ENCODE measurements at places on chromosomes 6 and 20.

DNA sequence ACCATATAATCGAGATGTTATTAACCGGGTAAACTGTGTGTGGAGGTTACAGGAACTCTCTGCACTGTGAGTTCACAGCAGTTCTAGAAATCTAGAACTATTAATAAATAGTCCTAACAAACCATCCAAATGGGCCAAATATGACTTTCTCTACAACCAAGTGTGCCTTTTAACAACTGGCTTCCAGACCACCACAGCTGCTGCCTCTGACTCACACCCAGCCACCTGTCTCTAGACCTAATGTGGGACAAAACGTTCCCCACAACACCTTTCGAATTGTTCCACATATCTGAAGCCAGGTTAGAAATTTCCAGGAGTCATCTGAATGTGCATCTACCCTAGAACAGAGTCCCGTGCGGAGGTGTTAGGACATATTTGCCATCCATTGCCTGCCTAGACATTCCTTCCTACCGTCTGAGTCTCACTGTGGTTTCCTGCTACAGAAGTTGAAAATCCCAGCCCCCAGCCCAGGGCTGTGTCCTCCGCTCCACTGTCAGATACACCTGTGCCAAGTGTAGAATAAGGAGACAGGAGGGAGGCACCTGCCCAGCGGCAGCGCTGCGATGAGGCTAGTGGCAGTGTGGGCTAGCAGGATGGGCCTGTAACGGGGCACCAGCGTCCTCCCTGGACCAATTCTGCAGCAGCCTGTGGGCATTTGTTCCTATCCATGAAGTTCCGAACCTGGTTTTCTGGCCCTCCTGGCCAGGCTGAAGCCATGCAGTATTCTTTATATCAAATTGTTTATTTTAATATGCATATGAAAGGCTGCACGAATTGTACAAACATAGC is 28.5 kb upstream of the MAP3K4 start:
- DNase-seq: no peak

- DNase-seq: no peak
Measured at GRCh38 chr6:149278997-149279396, 38.5 kb upstream of the TAB2 start.

DNA sequence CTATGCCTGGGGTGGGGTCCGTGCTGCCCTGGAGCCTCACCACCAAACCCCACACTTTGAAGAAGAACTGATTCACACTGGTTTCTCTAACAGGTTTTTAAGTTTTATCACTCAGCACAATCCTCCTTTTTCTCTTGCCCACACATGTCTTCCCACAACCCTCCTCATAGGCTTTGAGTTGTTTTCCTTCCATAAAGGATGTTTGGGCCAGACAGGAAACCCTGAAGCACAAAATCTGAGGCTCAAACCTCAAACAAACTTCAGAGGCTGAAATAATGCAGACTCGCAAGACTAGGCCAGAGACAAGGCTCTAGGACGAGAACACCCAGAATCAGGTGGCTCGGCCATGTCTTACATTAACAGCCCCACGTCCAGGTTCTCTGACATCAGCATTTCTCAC is 35.3 kb downstream of the EZR start:
- DNase-seq: no peak

- no peak for DNase-seq
Measured at GRCh38 chr20:9518576-9519175, 4.3 kb downstream of the LAMP5 start.

GRCh38 chr6:18279422-18279821 is 15.1 kb upstream of the DEK start:
- no peak for DNase-seq

- no peak for DNase-seq
Measured at GRCh38 chr6:111759331-111759835, 113.9 kb downstream of the FYN start.

GRCh38 chr6:77466451-77467437 is 3.5 kb upstream of the HTR1B start:
- no peak for DNase-seq

DNA sequence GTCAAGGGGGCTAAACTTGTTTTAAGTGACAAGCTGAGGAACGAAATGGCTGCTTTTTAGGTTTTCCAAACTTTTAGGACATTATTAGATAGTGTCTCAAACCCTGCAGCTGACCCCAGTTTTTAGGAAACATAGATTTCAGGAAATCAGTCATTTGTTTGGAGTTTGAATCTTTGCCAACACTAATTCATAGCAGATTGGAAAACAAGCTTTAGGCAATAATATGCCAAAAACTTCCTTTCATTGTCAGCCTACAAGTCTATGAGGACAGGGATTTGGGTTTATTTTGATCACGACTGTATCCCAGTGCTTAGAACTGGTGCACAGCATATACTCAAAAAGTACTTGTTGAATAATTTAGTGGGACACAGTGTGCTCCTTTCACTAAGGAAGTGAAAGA is 123.2 kb downstream of the TINAG start:
- no peak for DNase-seq

GRCh38 chr20:43748274-43748673 is 21.5 kb upstream of the GTSF1L start:
- DNase-seq: no peak

GRCh38 chr6:143368426-143368825 is 82.1 kb downstream of the ADAT2 start:
- no peak for DNase-seq

DNA sequence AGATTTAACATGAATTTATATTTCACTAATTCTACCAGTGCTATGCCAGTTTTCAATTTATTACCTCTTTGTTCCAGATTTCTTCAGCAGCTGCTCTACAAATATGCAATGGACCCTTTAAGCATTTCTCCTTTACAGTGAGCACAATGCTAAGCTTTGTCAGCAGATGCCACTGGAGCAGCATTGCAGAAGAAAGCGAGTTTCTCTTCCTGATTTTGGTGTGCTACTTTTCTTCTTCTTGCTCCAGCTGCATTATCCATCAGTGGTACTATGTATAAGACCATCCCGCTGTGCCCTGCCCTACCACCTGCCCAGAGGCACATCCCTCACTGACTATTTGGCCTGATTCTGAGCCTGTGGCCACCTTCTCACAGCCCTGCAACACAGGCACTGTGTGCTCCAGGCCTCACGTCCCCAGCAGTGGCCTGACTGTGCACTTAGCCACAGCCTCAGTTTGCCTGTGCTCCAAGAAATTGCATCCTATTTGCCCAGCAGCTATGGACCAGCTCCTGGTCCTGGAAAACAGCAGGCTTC is 84.1 kb downstream of the TNFAIP3 start:
- DNase-seq: no peak

DNA sequence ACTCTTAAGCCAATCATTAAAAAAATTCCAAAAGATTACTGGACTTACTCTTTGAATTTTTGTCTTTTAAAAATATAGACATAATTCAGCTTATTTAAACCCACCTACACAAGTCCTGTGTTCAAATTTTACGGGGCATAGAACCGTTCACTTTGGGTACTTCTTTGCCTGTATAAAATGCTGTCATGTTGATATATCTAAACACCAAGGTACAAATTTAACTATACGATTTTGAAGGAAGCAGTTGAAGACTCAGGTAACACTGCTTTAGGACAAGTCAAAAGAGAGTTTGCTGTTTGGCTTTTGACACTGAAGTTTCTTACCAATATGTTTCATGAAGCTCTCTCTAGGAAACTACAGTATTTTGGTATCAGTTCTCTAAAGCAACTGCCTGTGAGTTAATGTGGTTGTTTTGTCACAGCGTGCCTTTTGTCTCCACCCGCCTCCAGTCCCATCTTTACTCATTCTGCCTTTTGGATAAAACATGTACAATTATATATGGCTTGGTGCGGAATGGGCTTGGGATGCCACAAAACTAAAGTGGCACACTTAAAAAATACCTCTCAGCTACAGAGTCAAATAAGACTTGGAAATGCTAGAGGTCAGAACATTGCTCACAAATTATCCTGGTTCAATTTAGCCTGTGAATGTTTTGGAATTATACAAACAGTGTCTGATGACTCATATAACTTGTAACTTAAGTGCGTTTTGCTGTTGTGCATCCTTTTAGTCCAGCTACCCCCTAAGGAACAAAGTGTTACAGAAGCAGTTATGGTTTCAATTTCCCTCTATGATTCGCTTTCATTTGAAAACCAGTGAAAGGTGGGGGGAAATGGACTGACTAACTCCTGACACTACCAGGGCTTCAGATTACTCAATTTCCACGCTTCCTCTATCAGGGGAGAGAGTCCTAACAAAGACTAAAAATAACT is 38.7 kb downstream of the RGS17 start:
- no peak for DNase-seq

GRCh38 chr20:21048841-21049273 is 57.3 kb downstream of the LINC00237 start:
- peak; percentile 9 for DNase-seq

DNA sequence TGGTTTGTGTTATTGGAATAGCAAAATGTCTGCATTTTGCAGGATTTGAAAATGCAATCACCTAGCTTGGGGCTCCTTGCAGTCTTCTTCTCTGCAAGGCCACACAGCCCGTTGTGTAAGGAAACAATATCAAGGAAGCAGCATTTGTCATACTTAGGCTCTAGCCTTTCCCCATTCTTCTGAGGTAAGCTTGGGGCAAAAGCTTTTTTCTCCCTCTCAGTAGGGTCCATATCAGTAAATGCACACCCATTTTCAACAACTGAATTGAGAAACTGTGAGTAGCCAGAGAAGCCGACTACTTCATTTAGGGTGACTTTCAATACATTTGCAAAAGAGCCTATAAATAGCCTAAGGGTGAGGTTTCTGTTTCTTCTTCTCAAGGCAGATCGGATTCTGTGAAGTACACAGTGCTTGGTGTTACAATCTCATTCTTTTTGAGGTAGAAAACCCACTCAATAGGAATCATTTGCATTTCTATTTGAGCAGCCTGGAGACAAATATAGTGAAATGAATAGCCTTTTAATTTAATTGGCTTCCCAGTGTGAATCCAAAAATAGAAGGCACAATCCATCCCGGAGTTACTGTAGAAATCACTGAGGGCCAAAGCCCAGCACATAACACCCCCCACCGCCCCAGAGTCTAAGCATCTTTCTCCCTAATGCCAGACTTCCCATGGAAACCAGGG is 61.8 kb downstream of the BTBD3 start:
- no peak for DNase-seq

DNA sequence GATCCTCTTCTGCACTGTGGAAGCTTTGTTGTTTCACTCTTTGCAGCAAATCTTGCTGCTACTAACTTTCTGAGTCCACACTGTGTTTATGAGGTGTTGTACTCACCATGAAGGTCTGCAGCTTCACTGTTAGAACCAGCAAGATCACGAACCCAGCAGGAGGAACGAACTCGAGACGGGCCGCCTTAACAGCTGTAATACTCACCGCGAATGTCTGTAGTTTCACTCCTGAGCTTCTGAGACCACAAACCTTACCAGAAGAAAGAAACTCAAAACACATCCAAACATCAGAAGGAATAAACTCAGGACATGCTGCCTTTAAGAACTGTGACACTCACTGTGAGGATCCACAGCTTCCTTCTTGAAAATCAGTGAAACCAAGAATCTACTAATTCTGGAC is 48.1 kb upstream of the MBOAT1 start:
- no peak for DNase-seq

DNA sequence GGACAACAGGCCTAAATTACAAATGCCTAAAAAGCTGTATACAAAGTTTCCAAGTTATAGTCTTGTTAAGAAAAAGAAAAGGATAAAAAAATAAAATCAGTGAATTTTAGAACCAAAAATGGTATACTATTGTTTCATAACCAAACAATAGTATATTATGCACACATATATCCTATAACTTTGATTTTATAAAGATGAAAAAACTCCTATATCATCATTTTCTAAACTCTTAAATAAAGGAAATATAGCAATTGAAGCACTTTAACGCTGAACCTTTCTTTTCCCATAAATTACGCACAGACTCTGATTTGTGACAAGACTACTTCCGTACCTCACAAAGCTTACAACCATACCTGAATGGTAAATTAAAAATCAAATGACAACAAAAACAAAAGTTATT is 35.9 kb upstream of the MCM9 start:
- no peak for DNase-seq

- DNase-seq: no peak
Measured at GRCh38 chr20:60021104-60021503, 62.9 kb downstream of the CDH26 start.

GRCh38 chr6:16067568-16067967 is 61.3 kb upstream of the MYLIP start:
- no peak for DNase-seq

DNA sequence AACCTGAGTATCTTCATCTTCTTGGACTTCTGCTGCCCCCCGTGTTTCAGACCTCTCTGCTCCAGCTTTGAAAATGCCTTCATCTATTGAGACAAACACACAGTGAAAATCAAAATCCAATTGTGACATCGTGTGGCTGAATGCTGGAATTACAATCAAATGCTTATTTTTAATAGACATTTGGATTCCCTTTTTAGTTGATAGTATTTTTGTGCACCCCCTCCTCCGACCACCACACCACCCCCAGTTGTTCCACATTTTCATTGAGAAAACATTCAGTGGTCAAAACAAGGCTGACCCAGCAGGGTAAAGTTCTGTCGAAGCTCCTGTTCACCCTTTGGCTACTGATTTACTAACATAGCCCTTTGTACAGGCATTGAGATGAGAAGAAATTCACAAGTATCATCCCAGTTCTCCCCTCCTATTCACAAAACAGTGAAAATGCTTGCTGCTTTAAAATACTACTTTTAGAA is 79.0 kb downstream of the NRSN1 start:
- no peak for DNase-seq

DNA sequence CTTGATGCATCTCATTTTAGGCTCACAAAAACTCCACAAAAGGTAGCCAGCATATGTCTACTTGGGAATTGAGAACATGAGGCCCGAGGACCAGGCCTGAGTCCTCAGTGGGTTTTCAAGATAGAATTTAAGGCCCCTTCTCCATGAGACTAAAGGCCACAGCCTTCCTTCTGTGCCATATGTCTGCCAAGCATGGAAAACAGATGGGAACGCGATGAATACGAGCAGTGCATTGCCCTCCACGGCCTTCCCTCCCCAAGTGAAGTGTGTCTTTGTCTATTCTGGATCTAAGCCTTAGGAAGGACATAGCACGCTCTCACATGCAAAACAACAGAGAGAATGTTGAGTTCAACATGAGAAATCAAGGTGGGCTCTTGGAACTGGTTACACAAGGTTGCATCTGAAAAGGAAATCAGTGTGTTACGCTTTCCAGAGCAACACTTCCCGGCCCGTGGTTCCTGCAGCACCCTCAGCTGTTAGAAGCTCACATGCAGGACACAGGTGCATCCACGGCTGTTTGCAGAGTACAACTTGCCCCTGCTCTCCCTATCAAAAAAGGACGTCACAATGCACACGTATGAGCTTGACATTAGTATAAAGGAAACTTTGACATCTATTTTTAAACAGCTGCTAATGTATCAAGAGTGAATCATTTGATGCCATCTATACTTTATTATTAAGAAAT is 229.9 kb downstream of the NRN1 start:
- DNase-seq: no peak

GRCh38 chr20:25083773-25084625 is 2.1 kb upstream of the VSX1 start:
- DNase-seq: no peak

- no peak for DNase-seq
Measured at GRCh38 chr20:38450412-38450975, 15.4 kb upstream of the SNHG17 start.

DNA sequence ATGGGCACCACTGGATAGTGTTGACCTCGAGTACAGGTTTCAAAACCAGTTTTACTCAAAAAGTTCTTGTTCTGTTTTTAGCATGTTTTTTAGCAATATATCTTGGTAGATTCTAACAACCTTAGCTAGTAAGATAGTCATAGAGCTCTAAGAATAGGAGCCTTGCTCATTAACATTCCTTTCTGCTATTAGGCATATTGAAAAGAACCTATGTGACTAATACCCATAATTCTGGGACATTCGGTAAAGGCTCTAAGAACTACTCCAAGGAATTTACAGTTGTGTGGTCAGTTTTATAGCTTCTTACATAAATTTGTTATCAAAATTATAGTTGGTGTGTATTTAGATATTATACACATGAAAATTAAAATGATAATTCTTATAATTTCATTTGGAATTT is 11.6 kb downstream of the SLC9A8 start:
- DNase-seq: no peak
